Fibroblast of the aortic adventitia (primary cell): ENCODE measurements at places on chromosomes 1 and 21. TPM values are rescaled to one million over a fixed set of nuclear protein-coding genes. Genes with fewer than 3 reads are reported as not detected.

DNA sequence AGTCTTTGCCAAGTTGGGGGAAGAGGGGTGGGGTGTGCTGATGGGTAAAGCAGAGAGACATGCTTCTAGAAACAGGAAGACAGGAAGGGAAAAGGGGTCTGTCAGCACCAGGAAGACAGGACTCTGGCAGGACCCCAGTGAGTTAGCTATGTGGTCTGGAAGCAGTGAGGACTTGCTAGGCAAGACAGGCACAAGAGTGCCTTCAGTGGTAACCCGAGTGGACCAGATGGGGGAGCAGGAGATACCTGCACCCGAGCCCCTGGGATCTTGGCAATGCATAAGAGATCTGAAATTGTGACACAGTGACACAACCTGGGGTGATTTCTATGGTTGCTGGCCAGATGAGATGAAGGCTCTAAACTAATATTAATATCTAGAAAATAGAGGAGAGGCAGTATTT, 7.0 kb downstream of the TLR5 start:
- DNase-seq: no peak

The VSIG8 gene
- total RNA-seq: not detected in 2 replicates

- DNase-seq: peak; percentile 52
Observed at GRCh38 chr1:115184951-115185331, 95.6 kb upstream of the TSPAN2 start.

DNA sequence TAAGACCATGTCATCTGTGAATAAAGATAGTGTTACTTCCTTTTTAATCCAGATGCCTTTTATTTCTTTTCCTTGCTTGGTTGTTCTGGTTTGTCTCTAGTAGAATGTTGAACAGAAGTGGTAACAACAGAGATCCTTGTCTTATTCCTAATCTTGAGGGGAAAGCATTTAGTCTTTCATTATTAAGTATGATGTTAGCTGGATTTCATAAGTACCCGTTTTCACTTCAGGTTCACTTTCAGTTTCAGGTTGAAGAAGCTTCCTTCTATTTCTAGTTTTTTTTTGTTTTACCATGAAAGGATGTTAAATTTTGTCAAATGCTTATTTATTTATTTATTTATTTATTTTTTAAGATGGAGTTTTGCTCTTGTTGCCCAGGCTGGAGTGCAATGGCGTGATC, 22.3 kb upstream of the AGPAT3 start:
- no peak for DNase-seq

- no peak for DNase-seq
Observed at GRCh38 chr1:76374086-76374485, 299.5 kb downstream of the ST6GALNAC3 start.

The FCRL1 gene
- total RNA-seq: not detected in 2 replicates

GRCh38 chr1:164588516-164589341, 29.7 kb downstream of the PBX1 start:
- peak; percentile 84 for DNase-seq
